ENCODE measurements at places on chromosomes 1 and 21.

- no peak for DNase-seq
These were observed 16.6 kb downstream of the ATP1A1 start for GRCh38 chr1:116389686-116390085.

DNA sequence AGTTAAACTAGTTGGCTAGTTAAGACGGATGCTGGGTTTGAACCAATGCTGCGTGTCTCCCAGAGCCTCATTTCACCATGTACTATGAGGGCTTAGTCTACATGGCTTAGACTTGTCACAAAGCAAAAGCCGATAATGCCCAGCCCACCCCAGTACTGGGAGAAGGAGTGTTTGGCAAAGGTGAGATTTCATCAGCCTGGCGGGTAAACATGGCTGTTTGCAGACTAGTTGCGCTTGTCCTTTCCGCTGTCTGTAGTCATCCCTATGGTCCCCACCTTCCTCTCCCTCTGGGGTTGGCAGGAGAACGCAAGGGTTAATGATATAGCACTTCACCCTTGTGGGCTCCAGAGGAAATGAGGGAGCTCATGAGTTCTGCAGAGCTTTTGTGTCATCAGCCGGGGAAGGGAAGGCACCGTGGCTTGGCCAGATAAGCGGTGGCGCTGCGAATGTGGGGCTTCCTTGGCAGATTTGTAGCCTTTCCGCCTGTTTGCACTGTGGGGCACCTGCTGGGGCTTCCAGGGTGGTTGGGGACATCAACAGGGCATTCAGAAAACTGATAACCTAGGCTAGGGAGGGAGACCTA lies 29.2 kb downstream of the SOX13 start:
- DNase-seq = peak; percentile 47

DNA sequence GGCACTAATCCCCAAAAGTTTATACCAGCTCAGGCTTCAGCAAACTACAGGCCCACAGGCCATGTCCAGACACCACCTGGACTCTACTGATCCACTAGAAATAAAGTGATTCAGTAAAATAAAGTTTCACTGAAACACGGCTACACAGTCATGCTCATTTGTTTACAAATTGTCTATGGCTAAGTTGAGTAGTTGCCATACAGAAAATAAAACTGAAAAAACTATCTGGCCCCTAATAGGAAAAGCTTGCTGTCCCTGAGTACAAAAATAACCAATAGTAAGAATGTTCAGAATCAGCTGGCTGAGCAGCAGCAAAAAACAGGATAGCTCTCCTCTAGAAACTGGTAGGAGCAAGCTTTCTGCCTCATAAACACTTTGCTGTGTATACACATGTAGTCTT lies 221.5 kb downstream of the RERE start:
- DNase-seq = no peak

DNA sequence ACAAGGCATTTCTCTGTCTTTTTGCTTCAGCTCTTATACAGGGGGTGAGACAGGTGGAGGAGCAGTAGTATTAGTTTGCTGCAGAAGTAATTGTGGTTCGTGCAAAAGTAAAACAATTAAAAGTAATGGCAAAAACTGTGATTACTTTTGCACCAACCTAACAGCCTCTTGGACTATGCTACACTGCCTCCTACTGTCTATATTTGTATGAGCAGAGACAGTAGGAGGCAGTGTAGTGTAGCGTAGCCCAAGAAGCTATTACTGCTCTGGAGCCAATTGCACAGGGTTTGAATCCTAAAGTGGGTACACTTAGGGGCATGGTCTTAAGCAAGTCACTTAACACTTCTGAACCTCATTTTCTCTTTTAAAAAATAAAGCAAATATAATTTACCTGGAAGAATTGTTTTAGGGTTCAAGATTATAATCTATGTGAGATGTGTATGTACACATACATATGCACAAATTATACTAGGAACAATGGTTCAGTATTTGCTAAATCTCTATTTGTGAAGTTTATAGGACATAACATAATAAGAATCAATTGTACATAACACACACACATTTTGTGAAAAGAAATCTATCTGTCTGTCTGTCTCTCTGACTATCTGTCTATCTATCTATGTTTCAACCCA lies 103.8 kb downstream of the BRINP3 start:
- DNase-seq = no peak

GRCh38 chr1:48760857-48761256 lies 15.8 kb downstream of the BEND5 start:
- no peak for DNase-seq

DNA sequence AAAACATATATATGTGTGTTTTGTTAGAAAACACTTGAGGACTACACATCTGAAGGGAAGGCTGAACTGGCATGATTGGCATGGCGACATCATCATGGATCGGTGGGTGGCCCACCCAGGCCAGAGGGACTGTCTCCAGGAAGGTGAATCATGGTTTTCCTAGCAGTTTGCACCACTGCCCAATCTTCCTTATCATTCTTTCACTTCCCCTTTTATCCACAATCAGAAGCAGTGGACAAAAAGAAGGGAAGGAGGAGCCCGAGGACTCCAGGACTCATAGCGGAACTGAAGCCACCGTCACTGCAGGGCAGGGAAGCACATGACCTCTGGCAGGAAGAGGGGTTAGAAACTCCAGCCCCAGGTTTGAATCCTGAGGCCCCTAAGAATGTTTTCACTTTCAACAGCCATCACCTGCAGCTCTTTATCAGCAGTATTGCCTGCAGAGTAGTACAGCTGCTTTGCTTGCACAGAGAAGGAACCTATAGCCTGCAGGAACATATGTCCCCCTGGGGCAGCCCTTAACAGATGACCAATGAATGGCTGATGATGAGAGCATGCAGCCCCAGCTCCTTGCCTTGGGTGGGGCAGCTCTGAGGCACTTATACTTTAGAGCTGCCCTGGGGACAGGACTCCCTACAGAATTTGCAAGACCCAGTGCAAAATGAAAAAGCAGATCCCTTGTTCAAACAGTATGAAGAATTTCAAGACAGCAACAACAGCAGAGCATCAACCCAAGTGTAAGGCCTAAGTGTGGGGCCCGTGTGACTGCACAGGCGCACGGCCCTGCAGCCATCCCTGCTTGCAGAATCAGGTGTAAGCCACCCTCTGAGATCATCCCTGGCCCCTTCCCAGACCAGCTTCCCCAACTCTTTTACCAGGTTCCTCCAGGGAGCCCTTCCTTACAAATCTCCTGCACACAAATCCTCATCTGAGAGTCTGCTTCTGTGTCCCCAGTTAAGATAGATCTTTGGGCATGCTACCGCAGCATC lies 241.8 kb upstream of the IRF2BP2 start:
- peak; percentile 47 for DNase-seq

GRCh38 chr1:243598433-243598832 lies 251.6 kb downstream of the AKT3 start:
- DNase-seq = peak; percentile 28

- no peak for DNase-seq
These were observed 139.5 kb downstream of the PAPPA2 start for GRCh38 chr1:176602388-176603004.

- DNase-seq = no peak
These were observed 50.7 kb downstream of the SYT14 start for GRCh38 chr1:209988706-209989105.

All from activated CD4-positive, alpha-beta memory T cell treated with anti-CD3 and anti-CD28 coated beads for 36 hours (primary cell).